ENCODE measurements at places on chromosomes 3 and 15.

- no peak for DNase-seq
These were observed 6.4 kb downstream of the PDE8A start for GRCh38 chr15:84987949-84988624.

DNA sequence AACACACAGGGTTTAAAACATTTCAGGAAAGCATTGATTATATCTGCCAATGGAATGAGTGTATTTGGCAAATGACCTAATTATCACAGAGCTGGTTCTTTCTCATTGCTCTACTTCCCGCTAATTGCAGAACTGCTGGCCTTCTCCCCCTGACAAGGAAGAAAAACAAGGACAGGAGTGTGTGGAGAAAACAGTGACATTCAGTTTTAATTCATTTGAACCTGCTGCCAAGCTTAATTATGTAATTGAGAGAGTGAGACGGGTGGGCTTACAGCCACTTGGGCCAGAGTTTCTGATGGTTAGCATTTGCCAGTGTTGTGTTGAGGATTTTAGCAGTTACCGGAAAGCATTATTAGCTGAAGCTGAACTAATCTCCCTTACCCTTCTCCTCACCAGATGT, 301.4 kb downstream of the RBMS3 start:
- DNase-seq = no peak

DNA sequence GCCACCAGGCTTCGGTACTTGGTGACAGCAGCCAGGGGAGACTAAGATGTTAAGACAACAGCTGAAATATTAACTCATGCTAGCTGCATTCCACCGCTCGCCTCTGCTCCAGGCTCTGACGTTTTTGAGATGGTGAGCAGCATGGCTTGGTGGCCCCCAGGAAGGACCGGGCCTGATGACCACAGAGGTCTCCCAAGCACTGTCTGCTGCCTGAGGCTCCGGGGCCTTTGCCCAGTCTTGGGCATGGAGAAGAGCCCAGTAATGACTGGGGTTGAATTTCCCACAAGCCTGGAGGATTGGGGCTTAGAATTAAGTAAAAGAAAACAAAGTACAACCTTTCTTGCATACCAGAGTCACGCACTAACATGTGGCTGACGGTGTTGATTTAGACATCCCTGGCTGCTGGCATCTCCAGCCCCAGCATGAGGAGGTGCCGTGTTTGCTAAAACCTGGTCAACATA, 243.6 kb upstream of the LYSMD4 start:
- DNase-seq = no peak

DNA sequence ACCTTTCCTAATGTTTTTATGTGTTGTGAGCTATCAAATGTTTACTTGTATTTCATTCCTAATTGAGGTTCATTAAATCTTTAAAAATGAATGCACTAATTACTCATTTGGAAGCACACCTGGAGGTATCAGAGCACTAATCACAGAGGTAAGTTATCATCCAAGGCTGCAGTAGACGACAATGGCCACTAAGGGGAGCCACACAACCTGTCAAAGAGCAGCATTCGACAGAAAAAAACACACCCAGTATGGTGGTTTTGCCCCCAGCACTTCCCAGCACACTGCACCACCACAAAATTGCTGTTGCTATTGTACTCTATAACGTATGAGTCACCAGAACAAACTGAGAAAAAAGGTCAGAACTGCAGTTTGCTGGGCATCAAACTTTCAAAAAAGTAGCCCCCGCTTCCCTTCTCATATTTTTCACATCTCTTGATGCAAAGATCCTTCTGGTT, 205.9 kb upstream of the IGF1R start:
- DNase-seq = peak; percentile 37

DNA sequence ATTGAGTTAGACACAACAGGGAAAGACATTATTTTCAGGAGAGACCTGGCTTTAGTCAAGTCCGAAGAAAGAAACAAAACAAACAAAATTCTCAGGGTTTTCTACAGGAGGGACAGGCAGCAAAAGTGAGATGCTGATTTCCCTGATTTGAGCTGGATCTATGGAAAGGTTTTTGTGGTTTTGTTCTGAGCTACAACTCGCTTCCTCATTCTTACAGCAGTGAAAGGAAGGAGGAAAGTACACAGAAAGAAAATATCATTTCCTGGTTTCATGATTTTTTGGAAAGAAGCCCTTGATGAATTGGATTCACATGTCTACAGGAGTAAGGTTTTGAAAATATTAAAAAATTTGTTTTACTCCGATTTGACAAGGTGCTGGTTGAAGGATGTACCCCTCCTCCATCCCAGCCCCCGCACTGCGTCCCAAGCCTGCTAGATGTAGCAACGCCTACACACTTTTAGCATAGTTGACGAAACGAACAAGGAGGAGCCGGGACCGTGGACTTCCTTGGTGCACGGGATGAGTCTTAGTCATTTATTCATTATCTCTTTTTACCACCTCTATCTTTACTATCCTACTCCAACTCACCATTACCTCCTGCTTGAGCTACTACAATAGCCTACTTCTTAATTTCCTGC, 10.8 kb downstream of the PRICKLE2 start:
- DNase-seq = no peak

GRCh38 chr15:73994413-73994883, at the start of gene PML:
Gene PML (plus strand): TSS chr15:73994716. CDS start chr15:73994813, 97 bp downstream.
- DNase-seq = peak; percentile 90

DNA sequence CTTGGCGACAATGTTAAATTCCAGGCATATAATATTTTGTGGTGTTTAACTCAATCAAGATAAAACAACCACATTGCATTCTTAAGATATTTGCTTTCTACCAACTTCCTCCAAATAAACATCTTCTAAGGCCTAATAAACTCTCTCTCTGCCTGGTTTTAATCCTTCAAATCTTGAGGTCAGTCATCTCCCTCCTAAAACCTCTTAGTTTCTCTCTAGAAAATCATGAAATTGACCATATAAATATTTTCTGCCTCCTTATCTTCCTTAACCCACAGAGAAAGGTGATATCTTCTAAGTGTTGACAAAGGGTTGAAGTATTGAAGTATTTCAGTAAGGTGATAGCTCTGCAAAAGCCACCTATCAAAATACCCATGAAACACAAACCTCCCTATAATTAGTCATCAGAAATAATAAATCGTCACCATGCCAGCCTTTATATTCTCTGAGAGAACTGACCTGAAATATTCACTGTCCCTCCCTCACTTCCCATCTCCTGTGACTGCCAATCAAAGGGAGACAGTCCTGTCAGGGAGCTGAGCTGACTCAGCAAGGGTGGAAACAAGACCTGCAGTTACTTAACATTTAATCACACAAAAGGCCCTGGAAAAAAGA, 1261.1 kb downstream of the ROBO1 start:
- DNase-seq = peak; percentile 11
